ENCODE measurements at places on chromosomes 3 and 15. TPM values are rescaled to one million over a fixed set of nuclear protein-coding genes. Genes with fewer than 3 reads are reported as not detected.

GRK7 gene
- not detected for total RNA-seq

SYNPR gene
- not detected for total RNA-seq

CEMIP gene
- 1.1 TPM for total RNA-seq

SNTN gene
- total RNA-seq, result not detected

GOLGA6L7 gene
- total RNA-seq, result not detected

CP gene
- not detected for total RNA-seq

GOLGA8S gene
- not detected for total RNA-seq

CHRNA7 gene
- not detected for total RNA-seq

KCNAB1 gene
- total RNA-seq, result not detected

TGM5 gene
- 0.16 TPM for total RNA-seq

FBXL22 gene
- 0.30 TPM for total RNA-seq

SCN11A gene
- not detected for total RNA-seq

CCDC9B gene
- 8.0 TPM for total RNA-seq

TPRG1 gene
- total RNA-seq, result 0.30 TPM

NAALADL2 gene
- 0.23 TPM for total RNA-seq

CFAP100 gene
- total RNA-seq, result not detected

EAF2 gene
- total RNA-seq, result 0.62 TPM

FURIN gene
- 56.6 TPM for total RNA-seq

AGBL1 gene
- not detected for total RNA-seq

CHRD gene
- total RNA-seq, result not detected

C3orf70 gene
- total RNA-seq, result not detected

NEDD4 gene
- total RNA-seq, result 17.8 TPM

USP19 gene
- total RNA-seq, result 35.6 TPM
